Islet precursor cell (in vitro differentiated cells): ENCODE measurements at places on chromosomes 1 and 21.

GRCh38 chr1:153649863-153650235 lies 8.7 kb upstream of the SNAPIN start:
- DNase-seq = no peak

GRCh38 chr1:209810783-209811182 lies 4.8 kb upstream of the IRF6 start:
- DNase-seq = peak; percentile 69

- DNase-seq = peak; percentile 81
Observed at GRCh38 chr1:89633248-89633799, 404 bp downstream of the LRRC8C start.

- DNase-seq = peak; percentile 94
Observed at GRCh38 chr21:45286671-45287437, 841 bp downstream of the POFUT2 start.

GRCh38 chr1:28506907-28507246 lies 1.0 kb downstream of the RCC1 start:
- DNase-seq = no peak

DNA sequence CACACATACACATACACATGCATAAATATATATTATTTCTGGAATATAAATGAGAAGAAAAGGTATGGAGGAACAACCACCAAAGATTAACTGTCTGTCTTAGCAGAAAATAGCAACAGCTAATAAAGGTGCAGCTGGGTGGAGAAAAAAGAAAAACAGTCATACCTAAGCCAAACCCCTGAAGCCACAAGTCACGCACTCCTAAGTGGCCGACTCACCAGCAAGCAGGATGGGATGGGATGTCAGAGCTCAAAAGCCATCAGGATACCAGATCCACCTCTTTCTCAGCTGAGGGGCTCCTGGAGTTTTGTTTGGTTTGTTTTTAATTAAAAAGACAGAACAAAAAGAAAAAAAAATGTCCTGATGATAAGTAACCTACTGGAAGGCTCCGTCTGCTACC lies 64.7 kb upstream of the HIVEP3 start:
- no peak for DNase-seq

- DNase-seq = no peak
Observed at GRCh38 chr1:101175886-101176285, 60.9 kb upstream of the S1PR1 start.

DNA sequence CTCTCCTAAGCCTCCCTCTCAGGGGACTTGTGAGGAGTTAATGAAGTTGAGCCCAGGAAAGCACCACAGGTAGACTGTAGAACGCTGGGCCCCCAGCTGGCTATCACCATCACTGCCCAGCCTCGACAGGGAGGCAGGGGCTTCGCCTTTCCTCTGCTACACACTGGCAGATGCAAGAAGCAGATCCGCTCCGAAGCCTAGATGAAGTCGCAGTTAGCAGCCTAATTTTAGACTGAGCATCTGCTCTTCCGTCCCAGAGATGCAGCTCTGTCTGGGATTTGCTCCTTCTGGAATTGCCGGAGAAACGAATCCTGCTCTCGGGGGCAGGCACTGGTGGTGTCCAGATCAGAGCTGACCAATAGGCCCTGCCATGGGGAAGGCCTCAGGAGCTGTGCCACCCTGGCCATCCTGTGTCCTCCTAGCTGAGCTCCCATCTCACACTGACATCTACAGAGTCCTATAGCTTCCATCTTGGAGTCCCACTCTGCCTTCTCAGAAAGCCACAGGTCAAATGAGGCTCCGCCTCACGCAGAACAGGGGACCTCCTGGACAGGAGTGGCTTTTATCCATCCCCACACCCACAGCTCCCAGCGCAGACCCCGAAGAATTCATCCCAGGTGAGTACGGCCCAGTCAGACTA lies 186.8 kb upstream of the EDN2 start:
- DNase-seq = no peak

- DNase-seq = no peak
Observed at GRCh38 chr1:206653715-206654459, 18.6 kb downstream of the DYRK3 start.

DNA sequence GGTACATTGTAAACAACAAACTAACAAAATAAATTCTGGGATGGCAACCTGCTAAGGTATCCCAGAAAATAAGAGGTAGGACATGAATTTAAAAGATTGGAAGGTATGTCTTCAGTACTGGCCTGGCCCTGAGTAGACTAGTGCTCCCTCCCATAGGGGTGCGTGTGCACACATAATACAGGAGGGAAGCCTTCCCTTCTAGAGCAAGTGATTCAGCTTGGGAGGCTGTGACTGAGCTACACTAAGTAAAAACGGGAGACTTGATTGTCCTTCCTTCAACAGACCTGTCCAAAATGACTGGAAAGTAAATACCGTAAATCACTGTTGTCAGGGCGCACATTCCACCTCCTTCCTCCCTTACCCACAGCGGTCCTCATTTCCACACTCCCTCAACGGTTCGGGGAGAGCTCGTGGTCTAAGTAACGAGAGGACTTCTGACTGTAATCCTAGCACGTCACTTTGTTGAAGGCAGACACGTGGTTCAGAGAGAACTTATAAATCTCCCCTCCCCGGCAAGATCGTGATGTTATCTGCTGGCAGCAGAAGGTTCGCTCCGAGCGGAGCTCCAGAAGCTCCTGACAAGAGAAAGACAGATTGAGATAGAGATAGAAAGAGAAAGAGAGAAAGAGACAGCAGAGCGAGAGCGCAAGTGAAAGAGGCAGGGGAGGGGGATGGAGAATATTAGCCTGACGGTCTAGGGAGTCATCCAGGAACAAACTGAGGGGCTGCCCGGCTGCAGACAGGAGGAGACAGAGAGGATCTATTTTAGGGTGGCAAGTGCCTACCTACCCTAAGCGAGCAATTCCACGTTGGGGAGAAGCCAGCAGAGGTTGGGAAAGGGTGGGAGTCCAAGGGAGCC lies at the start of gene TGFB2:
Gene TGFB2 (plus strand): TSS at position 523 of the 859 bp plus-strand sequence. CDS start 1,366 bp downstream, outside the sequence.
- peak; percentile 89 for DNase-seq

- DNase-seq = no peak
Observed at GRCh38 chr1:92817137-92817697, 14.6 kb upstream of the RPL5 start.

- no peak for DNase-seq
Observed at GRCh38 chr21:36747041-36747814, 48.3 kb downstream of the SIM2 start.

GRCh38 chr21:44347911-44348451 lies 5.4 kb upstream of the TRPM2 start:
- DNase-seq = no peak

DNA sequence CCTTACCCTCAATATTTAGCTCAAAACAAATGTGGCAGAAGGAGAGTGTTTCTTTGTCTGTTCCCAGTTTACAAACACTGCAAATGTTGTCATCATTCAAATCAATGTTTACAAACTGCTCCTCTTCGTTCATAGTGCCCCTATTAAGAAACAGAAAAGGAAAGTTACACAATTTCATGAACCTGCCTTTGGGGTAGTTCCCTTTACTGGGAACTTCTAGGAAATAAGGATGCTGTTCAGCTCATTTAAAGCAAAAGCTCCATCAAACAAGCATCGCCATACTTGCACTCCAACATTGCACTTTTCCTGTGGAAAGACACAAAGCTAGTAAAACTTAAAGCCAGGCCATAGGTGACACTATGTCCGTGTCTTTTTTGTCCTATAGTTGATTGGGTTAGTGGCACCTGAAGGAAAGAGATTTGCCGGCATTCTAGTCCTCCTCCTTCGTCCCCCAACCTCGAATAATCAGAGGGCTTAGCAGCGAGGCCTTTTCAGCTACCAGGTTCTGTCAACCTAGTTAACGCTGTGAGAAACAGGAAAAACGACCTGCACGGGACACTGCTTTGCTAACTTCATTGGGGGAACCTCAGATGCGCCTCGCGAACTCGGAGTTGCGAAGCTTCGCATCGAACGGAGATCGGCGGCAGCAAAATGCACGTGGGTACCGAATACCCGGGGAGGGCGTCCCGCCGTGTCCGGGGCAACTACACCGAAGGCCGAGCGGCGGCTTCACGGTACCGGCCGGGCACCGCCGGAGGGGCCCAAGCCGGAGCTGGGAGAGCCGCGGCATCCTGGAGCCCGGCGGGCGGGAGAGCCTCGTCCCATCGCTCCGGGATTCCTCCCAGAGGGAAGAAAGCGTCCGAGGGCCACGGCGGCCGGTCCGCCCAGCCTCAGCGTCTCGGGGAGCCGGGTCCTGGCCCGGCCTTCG lies 706 bp downstream of the C21orf91 start:
- DNase-seq = peak; percentile 77

DNA sequence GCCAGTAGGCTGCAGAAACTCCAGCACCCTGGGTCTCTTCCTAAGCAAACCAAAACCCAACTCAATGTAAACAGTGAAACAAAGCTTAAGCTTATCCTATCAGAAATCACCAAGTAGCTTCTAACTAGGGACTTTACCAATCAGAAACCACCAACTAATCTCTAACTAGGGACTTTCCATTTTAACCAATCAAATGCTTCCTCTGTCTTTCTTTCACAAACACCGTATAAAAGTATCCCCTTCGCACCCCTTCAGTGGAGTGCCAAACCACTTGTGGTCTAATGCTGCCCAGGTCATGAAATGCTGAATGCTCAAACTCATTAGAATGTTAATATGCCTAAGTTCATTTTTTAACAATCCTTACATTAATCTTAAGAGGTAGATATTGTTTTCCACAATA lies 250.5 kb upstream of the DUSP10 start:
- DNase-seq = no peak

GRCh38 chr1:43576521-43576920 lies 45.8 kb downstream of the PTPRF start:
- DNase-seq = no peak

- DNase-seq = no peak
Observed at GRCh38 chr1:21530368-21531016, 21.3 kb downstream of the ALPL start.

- DNase-seq = no peak
Observed at GRCh38 chr1:37317870-37318467, 156.4 kb upstream of the ZC3H12A start.

GRCh38 chr21:33230545-33231324 lies 997 bp downstream of the IFNAR2 start:
- DNase-seq = peak; percentile 64

GRCh38 chr1:209155546-209155945 lies 428.0 kb upstream of the CAMK1G start:
- peak; percentile 67 for DNase-seq
